ENCODE measurements at places on chromosomes 11 and 22.

DNA sequence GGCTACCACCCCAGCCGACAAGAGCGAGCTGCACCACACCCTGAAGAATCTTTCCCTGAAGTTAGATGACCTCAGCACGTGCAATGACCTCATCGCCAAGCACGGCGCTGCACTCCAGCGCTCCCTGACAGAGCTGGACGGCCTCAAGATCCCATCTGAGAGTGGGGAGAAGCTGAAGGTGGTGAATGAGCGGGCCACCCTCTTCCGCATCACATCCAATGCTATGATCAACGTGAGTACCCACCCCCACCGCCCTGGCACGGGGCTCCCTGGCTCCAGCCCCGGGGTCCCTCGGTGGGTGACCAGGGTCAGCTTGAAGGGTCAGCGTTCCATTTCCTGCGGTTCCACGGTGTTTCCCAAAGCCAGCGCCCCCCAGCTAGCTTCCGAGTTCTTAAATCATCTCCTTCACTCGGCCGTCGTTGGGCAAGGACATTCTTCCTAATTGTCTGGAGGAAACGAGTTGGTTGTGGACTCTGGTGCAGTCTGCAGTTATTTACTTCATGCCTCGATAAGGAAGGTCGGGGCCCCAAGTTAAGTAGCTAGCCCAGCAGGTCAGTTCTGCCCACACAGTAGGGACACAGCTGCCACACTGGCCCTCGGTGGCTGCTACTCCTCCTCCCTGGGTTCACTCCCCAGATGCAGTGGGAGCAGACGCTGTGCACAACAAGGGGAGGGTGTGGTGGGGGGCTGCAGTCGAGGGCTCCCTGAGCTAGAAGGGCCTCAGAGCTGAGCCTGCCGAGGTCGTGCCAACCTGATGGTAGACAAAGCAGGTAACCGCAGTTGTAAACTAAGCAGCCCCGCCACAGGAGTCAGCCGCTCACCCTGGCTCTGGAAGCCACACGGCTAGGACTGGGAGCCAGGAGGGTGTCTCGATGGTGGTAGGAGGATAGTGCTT lies 97.9 kb downstream of the MORC2 start:
- DNase-seq: no peak

DNA sequence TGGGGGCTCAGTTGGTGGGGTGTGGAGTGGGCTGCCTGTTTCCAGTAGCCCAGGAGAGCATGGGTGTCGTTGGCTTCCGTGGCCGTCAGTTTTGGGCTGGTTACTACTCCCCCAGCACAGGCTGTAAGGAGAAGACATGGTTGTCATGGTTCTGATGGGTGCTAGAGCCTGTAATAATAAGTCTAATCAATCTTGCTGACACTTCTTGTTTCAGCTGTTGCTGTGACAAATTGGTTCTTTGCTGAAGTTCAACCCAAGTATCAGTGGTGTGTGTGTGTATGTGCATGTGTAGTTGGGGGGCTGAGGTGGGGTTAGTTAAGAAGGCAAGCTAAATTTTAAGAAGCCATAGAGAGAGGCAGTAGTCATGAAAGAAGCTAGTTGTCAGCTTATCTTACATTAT lies 61.3 kb upstream of the DBX1 start:
- no peak for DNase-seq

DNA sequence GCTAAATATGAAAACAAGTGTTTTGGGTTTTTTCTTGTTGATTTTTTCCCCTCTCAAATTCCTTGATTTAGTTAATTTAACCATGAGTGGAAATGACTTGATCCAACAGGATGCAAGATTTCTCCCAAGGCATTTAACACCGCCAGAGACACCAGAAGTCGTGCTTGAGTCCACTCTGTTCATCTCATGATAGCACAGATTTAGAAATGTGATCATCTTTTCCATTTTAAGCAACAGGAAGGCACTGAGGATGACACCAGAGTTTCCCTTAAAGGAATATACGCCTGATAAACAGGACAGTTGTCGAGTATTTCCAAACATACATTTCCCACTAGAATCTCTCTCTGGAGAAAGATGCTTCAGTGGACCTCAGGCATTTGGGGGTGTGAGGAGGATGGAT lies 318.7 kb downstream of the CADM1 start:
- DNase-seq: no peak

DNA sequence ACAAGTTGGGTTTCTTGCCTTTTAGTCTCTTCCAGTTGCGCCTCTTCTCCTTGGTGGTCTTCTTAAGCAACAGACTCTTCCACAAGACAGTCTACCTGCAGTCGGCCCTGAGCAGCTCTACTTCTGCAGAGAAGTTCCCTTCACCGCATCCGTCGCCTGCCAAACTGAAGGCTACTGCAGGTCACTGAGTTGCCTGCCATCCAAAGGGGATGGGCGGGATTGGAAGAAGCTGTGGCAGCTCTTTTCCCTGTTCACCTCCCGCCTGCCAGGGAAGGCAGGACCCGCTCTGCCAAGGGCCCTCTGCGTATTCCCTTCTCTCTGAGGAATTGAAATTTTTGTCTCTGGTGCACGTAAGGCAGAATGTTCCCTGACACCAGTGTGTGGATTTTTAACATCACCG lies 9.2 kb upstream of the STT3A start:
- DNase-seq: no peak

- no peak for DNase-seq
Observed at GRCh38 chr11:46438211-46438610, 46.6 kb upstream of the CHRM4 start.

DNA sequence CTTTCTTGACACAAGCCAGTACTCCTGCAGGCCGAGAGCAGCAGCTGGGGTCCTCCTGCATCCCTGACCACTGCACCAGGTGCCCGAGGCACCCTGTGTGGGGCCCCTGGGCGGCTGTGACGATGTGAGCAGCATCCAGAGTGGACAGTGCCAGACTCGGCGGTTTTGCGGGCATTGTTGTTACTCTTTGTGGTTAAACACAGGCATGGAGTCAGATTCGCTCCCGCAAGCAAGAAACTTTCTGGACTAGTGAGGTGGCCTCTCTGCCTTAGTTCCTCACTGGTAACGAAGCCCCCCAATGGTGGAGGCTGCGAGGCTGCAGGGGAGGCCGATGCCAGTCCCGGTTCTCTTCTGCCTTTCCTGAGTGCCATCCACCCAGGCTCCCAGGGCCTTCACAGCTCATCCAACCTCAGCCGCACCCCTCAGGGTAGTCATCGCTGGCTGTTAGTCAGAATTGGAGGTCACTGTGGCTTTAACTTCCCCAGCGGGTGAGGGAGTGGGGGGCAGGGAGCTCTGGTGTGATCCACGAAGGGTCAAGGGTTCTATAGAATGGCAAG lies 3.7 kb upstream of the CLDN5 start:
- DNase-seq: no peak

- no peak for DNase-seq
Observed at GRCh38 chr11:3002351-3002861, 10.3 kb upstream of the NAP1L4 start.

GRCh38 chr11:126764231-126764630 lies 236.3 kb downstream of the KIRREL3 start:
- DNase-seq: no peak

DNA sequence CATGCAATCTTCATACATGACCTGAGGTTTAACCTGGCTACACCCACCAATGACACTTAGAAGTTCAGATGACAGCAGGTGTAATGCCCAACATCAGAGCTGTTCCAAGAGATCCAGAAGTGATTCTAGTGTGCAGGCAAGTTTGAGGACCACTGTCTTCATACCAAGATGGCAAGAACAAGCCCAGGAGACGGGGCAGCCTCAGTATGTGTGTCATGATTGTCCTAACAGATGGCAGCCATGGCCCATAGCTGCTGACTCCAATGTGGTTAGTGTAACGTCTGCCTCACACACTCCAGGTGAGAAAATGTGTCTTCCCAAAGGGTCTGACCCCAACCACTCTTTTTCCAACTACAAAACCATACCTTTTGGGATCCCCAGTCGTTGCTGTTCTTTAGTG lies 97.3 kb downstream of the ETS1 start:
- DNase-seq: no peak

GRCh38 chr22:22316589-22316988 lies 72.0 kb downstream of the VPREB1 start:
- DNase-seq: no peak

DNA sequence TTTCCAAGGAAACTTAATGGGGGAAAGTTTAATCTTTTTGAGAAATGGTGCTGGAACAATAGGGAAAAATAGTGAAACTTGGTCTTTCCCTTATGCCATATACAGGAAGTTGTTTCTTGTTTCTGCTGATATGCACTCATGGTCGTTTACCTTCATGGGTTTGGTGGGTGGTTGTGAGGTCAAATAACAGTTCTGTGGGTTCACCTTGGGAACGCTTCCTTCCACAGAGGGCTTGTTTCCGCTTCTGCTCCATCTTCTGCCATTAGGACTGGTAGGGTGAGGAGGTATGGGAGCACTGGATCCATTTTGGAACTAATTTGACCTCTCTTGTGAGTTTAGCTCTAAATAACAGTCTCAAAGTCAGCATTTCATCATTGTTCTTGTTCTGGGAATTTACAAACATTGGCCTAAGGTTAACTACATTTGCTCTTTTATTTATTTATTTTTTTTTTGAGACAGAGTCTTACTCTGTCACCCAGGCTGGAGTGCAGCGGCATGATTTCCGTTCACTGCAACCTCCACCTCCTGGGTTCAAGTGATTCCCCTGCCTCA lies 17.6 kb upstream of the RELA start:
- no peak for DNase-seq

DNA sequence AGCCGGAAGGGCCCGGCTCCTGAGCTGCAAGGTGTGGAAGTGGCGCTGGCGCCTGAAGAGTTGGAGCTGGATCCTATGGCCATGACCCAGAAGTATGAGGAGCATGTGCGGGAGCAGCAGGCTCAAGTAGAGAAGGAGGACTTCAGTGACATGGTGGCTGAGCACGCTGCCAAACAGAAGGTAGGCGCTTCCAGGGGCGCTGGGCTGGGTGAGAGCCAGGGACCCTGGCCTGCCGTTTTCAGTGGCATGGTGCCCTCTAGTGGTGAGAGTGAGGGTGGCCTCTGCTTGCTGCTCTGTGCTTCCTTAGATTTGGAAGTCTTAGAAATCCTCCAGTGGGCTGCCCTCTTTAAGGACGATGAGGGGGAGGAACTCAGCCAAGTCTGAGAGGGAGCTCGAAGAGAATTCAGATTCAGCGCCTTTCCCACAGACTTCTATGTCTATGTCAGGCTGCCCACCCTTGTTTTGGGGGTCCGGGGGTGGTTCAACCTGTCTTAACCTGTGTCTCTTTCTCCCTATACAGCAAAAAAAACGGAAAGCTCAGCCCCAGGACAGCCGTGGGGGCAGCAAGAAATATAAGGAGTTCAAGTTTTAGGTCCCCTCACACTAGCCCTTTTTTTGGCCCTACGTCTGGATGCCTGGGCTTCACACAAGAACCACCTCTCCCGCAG lies 1.8 kb upstream of the PACS1 start:
- no peak for DNase-seq

DNA sequence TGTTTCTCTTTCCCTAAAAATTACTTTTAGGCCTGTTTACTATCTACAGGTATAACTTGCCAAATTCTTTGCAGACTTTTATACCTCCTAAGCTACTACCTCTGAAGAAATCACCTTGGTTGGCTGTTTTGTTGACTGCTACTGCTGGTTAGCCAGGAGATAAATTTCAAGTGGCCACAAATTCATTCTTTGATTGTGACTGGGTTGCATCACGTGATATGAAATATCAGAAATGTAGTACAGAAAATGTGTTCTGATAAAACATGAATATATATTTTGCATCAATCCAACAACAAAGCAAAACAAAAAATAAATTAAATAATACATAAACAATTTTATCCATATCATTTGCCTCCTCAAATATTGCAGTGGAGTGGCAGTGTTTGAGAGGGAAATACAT lies 291.1 kb downstream of the CNTN5 start:
- DNase-seq: no peak

GRCh38 chr11:84673753-84674152 lies 953.4 kb downstream of the DLG2 start:
- DNase-seq: no peak

GRCh38 chr11:4125141-4125540 lies 30.5 kb downstream of the RRM1 start:
- DNase-seq: no peak

GRCh38 chr11:11898648-11899047 lies 56.9 kb downstream of the USP47 start:
- no peak for DNase-seq

- DNase-seq: no peak
Observed at GRCh38 chr11:130829920-130830511, 86.3 kb downstream of the SNX19 start.
